ENCODE measurements at places on chromosomes 12 and 14.
A peak's percentile ranks its signal among the peaks of the same experiment; 100 is the strongest.

DNA sequence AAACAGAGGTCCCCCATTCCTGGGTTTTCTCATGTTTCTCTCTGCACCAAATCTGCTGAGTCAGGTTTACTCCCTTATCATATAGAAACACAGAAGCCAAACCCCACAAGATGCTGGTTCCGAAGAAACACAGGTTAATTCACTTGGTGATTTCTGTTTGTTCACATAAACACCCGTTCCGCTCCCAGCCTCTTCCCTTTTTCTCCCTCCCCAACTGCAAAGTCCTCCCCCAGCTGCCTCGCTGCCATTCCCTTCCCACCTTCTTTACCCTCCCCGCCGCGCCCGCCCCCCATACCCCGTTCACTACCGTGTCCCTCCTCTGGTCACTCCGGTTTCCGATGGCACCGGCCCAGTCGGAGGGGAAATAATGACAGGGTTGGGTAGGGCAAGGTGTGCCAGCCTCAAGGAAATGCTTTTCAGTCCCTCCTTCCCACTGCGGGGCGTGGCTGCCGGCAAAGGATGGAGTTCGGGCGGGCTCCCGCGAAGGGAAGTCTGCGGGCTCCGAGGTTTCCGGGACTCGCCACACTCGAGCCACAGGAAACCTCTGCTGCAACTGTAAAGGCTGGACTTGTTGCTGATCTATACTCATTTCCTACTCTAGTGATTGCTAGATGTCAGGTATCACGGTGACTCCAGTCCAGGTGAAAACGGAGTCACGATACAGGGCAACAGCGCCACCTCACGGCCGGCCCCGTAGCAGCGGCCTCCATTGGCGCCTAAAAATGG is at the start of gene STYK1:
STYK1 (minus strand) TSS at position 394 of the 726 bp plus-strand sequence. CDS start 39,434 bp downstream, outside the sequence.
- DNase-seq = peak; percentile 9

- DNase-seq = no peak
These were observed 108.9 kb downstream of the DACT1 start for GRCh38 chr14:58746701-58747100.

GRCh38 chr12:49974231-49974675 is 1.5 kb downstream of the AQP6 start:
- peak; percentile 72 for DNase-seq

DNA sequence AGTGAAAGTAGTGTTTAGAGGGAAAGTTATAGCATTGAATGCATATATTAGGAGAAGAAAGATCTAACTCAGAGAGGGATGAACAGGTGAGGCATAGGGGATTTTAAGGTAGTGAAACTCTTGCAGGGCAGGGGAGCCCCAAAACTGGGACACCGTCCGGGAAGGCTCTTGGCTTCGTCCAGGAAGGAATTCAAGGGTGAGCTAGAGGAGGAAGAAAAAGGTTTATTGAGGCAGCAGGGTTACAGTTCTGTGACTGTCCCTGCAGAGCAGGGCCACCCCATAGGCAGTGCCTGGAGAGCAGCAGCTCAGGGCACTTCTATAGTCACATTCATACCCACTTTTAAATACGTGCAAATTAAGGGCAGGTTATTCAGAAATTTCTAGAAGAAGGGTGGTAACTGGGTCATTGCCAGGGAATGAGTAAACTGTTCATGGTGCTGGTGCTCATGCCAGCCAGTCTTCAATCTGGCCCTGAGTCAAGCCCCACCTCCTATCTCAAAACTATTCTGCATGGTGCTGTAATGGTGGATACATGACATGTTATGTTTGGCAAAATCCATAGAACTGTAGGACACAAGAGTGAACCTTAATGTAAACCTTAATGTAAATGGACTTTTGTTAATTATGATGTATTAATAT is 1.2 kb upstream of the OAS1 start:
- DNase-seq = no peak

DNA sequence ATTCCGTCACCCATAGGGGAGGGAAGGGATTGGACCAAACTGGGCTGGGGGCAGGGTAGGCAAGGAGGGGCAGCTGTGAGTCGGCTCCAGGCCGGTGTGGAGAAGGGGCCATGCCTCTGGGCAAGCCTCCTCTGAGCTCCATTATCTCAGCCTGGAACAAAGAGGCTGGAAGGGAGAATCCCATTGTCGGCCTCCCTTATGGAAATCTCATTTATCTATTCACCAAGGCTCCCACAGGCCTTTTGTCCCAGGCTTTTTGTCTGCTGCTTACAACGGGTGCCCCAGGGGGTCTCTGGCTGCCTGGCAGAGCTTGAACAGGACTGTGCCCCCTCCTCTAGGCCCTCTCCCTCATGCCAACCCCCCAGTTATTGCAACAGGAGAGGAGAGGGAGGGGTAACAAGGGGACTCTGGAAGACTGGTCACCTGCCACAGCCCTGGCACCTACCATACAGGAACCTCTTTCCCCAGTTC is 19.5 kb downstream of the FIGNL2 start:
- DNase-seq = no peak

- DNase-seq = no peak
These were observed 13.2 kb upstream of the SELPLG start for GRCh38 chr12:108646600-108647579.

- no peak for DNase-seq
These were observed 17.8 kb upstream of the MLEC start for GRCh38 chr12:120668868-120669840.

GRCh38 chr12:91275321-91275720 is 92.7 kb upstream of the DCN start:
- DNase-seq = no peak

DNA sequence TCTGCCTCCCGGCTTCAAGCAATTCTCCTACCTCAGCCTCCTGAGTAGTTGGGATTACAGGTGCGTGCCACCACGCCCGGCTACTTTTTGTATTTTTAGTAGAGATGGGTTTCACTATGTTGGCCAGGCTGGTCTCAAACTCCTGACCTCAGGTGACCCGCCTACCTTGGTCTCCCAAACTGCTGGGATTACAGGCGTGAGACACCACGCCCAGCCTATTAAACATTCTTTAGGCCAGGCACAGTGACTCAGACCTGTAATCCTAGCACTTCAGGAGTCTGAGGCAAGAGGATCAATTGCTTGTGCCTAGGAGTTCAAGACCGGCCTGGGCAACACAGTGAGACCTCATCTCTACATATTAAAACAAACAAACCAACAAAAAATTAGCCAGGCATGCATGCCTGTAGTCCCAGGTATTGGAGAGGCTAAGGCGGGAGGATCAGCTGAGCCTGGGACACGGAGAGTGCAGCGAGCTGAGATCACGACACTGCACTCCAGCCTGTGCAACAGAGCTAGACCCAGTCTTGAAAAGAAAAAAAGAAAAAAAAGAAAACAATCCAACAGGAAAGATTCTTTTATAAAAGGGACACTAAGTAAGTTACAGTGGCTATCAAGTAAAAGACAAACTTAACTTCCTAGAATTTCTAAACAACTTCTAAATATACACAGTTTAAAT is 70.2 kb downstream of the HECTD1 start:
- DNase-seq = no peak

GRCh38 chr12:92098594-92099380 is 46.9 kb downstream of the BTG1 start:
- DNase-seq = no peak

DNA sequence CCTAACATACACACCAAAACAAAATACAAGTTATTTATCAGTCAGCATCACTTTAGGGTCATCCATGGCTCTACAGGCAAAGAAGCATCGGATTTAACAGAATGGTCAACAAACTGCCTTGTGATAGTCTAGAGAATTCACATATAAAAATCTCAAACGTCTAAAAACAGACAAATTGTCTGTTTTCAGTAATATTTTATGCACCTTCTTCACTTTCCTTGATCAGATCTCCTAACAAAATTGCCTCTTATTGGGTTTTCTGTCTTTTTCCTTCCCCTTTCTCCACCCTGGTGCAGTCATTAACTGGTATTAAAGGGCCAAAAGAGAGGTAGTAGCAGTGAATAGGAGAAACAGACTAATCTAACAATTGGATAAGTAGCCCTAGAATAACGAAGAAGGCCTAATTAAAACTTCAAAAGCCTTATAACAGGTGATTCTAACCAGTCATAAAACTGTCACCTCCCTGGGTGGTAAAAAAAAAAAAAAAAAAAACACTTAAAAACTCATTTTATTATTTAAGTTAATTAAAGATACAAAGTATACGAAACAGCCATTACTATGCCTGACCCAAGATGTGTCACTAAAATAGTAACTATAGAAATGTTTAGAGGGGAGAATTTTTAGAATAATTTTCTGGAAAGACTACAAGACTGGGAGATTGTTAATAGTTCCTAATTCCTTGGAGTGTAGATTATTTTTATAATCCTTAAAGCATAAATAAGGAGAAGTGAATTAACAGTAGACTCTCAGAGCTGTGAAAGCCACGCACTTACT is 1.5 kb downstream of the KIF21A start:
- no peak for DNase-seq

DNA sequence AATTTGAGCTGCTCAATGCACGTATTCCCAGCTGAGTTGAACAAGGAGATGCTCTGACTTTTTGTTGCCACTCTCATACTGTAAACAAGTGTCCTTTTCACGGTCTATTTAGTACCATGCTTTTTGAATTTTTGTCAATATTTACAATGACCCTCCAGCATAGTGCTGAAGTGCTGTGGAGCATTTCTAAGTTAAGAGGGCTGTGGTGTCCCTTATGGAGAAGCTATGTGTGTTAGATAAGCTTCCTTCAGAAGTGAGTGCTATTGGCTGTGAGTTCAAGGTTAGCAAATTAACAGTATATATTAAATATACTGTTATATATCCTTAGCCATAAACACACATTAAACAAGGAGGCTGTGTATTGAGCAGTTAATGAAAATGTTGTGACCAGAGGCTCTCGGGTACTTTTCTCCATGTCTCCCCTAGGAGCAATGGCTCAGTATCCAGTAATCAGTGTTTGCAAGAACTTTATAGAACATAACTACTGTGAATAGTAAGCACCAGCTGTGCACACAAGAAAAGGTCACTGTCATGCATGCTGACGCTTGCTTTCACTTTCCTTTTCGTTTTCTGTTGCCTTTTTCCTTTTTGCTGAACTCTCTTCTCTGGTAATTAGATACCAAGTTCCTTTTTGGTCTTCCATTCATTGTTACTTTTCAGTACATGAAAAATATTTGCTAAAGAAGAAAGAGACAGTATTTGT is 187.2 kb upstream of the NEDD1 start:
- no peak for DNase-seq

GRCh38 chr14:57999471-57999870 is 133.6 kb upstream of the SLC35F4 start:
- no peak for DNase-seq

DNA sequence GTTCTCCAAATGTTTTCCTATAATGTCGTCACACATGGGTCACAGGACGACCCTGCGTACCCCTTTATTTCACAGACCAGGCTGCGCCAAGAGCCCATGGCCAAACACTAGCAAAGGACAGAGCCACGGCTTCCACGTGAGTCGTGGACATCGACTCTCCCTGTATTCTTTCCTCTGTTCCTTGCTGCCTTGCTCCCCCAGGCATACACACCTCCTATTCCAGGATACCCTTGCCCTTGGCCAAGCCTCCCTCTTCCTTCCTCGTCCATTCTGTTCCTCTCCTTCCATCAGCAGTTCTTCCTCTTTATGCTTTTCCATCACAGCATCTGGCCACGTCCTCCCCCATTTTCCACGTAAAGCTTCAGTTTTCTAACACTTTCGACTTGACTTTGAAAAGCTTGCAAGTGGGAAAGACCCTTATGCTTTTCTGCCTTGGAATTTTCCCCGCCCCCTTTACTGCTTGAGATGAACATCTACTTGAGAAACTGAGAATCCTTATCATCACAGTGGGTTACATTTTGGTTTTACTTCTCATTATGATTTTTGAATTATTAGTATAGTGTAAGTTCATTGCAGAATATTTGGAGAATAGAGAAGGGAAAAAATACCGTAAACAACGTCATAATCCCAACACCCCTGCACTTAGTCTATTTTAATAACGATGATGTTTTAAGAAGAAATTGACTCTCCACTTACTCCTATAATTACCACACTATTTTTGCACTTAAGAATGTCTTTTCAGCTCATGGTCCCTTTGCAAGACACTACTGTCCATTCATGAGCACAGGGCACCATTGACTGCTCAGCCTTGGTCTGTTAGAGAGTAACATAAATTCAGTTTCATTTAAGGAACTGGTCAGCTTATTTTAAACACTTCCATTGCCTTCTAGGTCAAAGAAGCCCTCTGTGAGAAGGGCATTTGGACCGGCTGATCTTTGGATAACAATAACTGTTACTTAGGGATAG is 15.8 kb upstream of the NINJ2 start:
- DNase-seq = no peak

DNA sequence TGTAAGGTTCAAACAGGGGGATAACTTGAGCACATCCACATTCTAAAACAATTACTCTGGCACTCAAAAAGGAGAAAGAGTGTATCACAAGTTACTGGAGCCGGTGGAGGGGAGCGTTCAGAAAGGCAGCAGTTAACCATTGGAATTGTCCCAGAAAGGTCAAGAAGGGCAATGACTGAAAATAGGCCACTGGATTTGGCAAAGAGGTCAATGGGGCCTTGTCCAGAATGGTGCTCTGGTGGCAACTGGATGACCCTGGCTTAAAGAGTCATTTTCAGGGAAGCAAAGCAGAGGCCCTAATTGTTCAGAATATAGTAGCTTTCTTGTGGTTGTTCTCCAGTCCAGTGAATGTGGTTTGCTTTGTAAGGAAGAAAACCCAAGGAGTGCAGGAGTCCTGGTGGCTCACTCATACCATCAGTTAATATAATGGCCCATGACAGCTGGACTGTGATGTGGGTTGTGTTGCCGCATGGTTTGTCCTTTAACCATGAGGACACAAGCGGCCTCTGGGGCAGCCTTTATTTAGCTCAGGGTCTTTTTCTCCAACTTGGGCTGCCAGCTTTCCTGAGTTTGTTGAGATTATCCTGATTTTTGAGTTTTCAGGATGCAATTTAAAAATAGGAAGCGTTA is 142.8 kb upstream of the PELI2 start:
- DNase-seq = no peak

GRCh38 chr14:85572845-85573244 is 42.9 kb downstream of the FLRT2 start:
- no peak for DNase-seq

- no peak for DNase-seq
These were observed 8.7 kb upstream of the JDP2 start for GRCh38 chr14:75418850-75419768.

GRCh38 chr14:54366736-54367735 is 29.8 kb upstream of the CDKN3 start:
- peak; percentile 9 for DNase-seq

- no peak for DNase-seq
These were observed 46.0 kb upstream of the TRAF3 start for GRCh38 chr14:102731101-102731870.

- DNase-seq = no peak
These were observed 227.7 kb downstream of the NOVA1 start for GRCh38 chr14:26370115-26370514.

DNA sequence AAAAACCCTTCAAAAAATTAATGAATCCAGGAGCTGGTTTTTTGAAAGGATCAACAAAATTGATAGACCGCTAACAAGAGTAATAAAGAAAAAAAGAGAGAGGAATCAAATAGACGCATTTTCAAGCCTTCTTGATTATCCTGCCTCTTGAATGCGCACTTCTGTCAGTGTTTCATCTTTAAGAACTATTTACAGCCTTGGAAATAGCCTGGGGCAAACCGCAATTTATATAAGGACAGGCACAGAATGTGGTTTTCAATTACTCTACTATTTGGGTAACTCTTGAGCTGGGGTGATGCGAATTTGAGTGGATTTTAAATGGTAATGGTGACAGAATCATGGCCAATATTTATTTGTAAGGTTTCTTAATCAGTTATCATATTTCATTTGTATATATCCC is 179.1 kb upstream of the OTX2 start:
- DNase-seq = no peak

GRCh38 chr12:49033611-49034285 is 15.2 kb upstream of the PRKAG1 start:
- peak; percentile 40 for DNase-seq
